NAMALWA (cell line): ENCODE measurements at places on chromosomes 2 and 18.

DNA sequence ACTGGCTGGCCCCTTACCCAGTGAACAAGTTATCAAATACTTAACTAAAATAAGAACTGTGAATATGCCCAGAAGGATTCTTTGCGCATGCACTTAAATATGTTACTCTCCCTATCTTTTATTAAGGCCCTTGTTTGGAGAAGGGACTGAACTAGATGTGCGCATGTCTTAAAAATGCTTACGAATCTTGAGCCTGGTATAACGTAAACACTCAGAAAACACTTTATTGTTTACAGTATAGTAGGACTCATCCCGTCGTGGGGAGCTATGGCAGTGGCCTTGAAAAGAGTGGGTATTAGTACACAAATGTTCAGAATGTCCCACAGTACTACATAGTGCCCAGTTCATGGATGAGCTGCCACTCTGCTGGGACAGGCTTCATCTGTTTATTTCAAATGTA lies 75.9 kb upstream of the MAP4K3 start:
- DNase-seq, result no peak

DNA sequence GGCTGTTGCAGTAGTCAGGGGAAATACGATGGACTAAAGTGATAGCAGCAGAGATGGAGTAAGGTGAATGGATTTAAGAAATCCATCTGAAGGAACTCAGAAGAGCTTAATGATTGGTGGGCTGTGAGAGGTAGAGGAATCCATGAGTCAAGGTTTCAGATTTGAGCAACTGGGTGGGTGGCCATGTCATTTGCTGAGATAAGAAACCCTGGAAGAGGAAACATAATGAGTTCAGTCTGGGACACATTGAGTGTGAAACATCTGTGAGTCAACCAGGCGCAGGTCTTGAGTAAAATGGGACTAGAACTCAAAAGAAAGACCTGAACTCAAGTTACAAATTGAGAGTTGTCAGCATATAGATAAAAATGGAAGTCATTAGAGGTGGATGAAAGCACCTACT lies 19.7 kb upstream of the ASNSD1 start:
- no peak for DNase-seq

DNA sequence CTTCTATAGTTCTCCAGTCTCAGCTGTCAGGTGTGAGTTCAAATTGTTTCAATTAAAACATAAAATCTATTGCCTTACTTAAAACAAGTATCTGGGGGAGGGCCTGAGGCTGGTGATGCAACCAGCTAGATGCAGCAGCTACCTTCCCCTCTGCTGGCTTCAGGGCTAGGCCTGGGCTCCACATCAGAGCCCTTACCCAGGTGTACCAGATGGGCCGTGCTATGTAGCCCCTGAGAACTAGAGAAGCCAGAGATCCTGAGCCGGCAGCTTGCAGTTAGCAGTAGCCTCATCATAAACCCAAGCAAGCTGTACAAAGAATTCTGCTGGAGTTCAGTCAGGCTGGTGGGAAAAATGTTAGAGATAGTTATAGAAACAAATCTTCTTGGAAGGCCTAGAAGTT lies 97.7 kb upstream of the ACAA2 start:
- DNase-seq, result no peak

DNA sequence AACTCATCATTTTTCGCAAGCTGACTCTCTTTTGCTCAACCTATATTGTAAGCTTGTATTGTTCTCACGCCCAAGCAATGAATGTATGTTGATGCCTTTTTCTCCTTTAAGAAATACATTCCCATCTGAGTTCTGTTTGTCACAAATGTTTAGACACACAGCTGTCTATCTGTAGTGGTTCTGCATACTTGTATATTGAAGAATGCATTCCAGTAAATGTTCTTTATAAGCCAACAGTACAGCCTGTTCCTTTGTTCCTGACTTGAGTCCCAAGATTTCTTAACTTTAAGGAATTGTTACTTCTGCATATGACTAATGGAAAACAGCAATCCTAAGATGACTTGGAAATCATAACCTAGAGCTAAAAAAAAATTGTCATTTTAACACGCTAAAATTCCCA lies 849.1 kb upstream of the POU3F3 start:
- no peak for DNase-seq

DNA sequence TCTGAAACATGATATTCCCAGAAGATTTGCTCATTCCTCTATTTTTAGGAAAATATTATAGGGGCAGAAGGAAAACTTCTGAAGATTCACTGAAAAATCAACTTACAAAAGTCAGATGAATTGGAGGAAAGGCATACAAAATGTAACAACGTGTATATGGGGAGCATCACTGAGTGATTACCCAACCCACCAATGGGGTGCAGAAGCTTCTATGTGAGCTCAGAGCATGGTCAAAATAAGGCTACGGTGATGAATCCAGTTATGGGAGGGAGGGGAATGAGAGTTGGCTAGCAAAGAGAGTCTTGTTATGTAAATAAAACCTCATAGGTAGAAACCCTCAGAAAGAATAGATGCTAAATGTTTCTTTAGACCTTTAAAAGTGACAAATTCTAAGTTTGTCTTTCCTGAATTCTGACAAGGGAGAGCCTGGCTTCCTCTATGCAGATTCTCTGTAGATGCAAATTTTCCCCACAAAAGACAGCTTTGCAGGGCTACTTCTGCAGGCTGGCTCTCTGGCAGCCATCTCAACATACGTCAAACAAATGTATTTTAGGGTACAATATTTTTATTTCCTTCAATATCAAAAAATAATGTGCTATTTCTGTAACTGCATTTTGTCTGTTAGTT lies 171.4 kb upstream of the NDUFV2 start:
- peak; percentile 47 for DNase-seq

GRCh38 chr2:152171718-152172117 lies 3.8 kb downstream of the STAM2 start:
- DNase-seq, result no peak

DNA sequence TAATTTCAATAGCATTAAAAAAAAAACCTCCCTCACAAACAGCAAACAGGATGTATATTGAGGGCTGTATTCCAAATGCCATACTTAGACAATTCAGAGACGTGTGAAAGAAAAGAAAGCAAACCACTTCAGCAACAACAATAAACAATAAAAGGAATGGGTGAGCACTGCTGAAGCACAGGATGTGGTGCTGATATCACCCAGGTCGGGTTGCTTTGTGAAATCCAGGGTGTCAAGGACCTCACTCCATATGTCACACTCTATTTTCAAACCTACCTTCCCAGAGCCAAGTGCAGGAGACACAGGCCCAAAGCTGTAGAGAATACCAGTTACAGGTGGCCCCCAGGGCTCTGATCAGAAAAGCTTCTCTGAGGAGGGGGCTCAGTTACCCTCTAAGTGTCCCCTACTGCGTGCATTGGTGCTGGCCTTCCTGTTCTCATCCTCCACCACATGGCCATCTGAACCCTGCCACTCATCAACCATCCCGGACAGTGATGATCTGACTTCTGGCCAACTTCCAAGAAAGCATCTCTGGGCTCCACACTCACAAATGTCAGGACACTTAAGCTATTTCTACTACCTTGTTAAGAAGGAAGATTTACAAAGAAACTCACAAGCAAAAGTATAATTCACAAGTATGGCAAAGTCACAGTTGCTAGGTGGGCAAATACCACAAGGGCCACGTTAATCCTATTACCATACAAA lies 363.0 kb downstream of the SS18 start:
- DNase-seq, result no peak

- peak; percentile 34 for DNase-seq
Observed at GRCh38 chr2:128313091-128313836, 5.4 kb downstream of the HS6ST1 start.

DNA sequence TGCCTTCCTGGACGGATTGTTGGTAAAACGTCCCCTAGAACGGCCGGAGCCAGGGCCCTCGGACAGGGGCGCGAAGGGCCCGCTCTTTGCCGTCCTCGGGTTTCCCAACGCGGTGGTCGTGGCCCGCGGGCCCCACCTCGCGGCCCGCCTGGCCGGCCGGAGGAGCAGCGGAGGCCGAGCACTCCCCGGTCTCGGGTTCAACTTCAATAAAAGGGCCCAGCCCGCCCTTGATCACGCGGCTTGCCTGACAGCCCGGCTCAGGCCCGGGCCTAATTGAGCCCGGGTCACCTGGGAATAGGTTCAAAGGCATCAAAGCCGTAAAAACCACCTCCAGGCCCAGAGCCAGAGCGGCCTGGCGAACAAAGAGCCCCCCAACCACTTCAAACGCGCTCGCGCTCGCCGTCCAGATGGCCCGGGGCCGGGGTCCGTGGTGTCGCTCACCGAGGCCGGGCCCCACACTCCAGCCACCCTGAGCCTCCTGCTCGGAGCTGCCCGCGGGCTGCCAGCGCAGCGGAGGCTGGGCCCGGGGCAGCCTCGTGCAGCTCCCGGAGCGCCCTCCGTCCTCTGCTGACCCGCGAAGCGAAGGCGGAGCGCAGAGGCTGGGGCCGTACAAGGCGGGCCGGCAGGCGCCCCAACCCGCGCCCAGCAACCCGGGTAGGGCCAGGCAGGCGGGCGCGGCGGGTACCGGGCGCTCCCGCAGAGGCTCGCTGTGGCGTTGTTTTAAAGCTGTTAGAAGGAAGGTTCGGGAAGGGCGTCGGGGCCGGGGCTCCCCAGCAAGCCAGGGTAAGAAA lies 1.1 kb upstream of the TWIST2 start:
- DNase-seq, result no peak

DNA sequence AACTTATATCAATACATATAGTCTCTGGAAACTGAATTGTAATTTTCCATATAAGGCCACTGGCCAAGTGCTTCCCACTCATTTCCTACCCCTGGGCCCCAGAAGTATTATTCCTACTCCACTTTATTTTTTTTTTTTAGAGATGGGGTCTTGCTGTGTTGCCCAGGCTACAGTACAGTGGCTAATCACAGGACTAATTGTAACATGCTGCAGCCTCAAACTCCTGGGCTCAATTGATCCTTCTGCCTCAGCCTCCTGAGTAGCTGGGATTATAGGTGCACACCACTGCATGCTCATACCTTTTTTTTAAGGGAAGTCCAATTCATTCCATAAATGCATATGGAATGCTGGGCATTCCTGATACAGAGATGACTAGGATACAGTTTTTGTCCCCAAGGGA lies 6.4 kb upstream of the CNNM4 start:
- no peak for DNase-seq

GRCh38 chr2:167404627-167405284 lies 516.5 kb downstream of the XIRP2 start:
- no peak for DNase-seq

DNA sequence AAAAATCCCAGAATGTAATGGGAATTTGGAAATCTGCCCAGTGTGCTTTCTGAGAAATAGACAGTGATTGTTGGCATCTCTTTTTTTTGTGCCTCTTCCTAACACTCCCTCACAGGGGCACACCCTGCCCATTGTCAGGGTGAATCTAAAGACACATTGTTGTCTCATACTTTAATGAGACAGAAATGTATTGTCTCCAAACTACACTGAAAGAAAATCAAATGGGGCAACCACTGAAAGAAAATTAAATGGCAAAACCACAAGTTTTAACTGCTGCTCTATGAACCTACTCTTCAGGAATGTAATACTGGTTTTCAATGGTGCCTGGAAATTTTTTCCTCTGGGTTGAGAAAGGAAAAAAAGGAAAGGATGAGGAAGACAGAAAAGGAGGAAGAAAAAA lies 43.2 kb upstream of the GLS start:
- no peak for DNase-seq

GRCh38 chr2:142504754-142505153 lies 372.7 kb upstream of the KYNU start:
- DNase-seq, result no peak

DNA sequence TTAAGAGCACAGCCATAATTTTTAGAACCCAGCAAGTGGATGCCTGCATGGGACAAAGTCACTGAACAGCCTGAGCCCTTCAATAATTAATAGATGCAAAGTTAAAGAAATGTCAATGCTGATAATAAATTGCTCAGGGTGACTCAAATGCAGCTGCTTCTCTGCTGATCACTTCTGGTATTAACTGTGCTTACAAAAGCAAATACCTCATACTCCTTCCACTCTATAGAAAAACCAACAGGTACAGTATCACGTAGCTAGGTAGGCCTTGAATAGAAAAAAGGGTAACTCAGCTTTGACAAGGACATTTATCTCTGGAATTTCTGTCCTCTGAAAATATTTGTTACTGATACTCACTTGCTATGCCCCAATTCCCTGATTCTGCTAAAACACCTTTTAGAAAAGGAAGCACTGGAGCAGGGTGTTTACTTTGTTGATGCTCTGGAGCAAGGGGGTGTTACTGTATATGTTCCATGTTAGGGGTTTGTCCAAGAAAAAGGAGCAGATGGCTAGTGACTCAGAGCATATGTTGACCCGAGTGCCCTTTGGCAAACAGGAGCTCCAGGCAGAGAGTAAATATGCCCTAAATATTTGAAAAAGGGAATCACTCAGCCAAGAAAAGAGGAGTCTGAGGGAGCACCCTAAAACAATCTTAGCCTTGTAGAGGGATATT lies 59.1 kb upstream of the RTN4 start:
- DNase-seq, result no peak

DNA sequence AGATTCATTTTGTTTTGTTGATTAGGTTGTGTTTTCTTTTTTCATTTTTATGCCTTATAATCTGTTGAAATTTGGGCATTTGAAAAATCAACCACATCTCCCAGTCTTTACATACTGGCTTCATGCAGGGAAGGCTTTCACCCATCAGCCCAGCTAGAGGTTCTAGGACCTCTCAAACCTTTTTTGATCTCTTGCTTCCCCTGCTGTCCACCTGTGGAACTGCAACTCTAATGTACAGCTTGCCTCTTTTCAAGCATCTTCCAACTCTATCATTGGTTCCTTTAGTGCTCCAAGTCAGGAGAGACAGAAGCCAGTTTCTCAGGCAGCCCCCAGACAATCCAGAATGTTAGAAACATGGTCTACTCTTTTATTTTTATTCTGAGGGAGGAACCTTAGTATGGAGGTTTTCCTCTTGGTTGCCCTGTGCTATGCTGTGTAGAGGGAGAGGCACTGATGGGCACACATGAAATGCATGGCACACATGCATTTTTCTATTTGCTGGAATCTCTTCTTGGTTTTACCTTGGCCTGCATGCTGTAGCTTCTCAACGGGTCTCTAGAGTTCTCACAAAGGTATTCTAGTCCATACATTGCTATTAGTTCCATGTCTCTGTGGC lies 107.2 kb upstream of the L3MBTL4 start:
- peak; percentile 67 for DNase-seq

GRCh38 chr2:128809259-128809636 lies 490.6 kb upstream of the HS6ST1 start:
- DNase-seq, result no peak

DNA sequence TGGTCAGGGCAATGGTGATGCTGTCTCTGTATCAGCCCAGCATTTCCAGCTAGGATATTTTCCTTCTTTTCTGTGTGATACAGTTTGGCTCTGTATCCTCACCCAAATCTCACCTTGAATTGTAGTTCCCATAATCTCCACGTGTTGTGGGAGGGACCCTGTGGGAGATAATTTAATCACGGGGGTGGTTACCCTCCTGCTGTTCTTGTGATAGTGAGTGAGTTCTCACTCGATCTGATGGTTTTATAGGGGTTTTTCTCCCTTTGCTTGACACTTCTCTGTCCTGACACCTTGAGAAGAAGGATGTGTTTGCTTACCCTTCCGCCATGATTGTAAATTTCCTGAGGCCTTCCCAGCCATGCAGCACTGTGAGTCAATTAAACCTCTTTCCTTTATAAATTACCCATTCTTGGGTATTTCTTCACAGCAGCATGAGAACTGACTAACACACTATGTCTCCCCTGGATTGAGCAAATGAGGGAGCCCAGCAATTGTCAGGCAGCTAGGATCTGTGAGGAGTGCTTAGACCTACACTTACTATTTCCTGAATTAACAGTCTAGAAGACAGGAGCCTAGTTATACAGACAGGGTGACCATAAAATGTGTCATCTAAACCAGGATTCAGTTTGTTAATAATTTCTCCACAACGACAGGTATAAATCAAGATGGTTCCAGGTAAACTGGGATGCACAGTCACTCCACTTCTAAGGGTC lies 6.0 kb downstream of the SCN2A start:
- no peak for DNase-seq

GRCh38 chr2:98884658-98885057 lies 51.4 kb downstream of the CRACDL start:
- DNase-seq, result no peak
